ENCODE measurements at places on chromosomes 7 and 10.
A peak's percentile ranks its signal among the peaks of the same experiment; 100 is the strongest.

GRCh38 chr10:6228647-6229046 is 25.9 kb downstream of the PFKFB3 start:
- H3K4me1 ChIP-seq: no peaks in the 10 kb centered on the region
- no peak overlapping the region for H3K27ac ChIP-seq
- no peak overlapping the region for H3K4me3 ChIP-seq

DNA sequence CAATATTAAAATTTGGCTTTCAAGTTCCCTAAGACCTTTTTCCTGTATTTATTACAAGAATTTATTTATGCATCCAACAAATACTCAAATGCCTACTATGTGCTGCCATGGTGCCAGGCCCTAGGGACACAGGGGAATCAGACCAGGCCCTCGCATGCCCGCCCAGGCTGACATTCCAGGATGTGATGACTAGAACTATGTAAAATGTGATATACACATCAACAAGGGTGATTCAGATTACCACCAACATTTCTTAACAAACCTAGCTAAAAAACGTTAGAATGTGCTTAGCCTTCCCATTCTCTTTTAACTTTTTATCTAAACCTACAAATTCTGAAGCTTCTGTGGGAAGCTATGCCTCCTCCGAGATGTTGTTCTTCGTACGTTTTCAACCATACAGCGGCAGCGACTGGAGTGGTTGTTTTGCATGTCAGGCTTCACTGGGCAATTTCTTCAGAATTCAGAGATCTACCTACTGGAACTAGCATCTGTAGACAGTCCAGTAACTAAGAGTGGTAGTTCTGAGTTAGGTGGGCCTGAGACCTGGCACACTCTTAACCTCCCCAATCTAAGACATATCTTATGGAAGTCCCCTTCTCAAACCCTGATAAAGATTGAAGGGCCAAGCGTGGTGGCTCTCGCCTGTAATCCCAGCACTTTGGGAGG is 22.1 kb downstream of the GNA12 start:
- DNase-seq: no peak
- H3K27me3 ChIP-seq: no peaks in the 10 kb centered on the region
- H3K4me1 ChIP-seq: peaks cover 48% of the 10 kb centered on the region
- no peaks in the 10 kb centered on the region for H3K36me3 ChIP-seq
- no peak overlapping the region for H3K27ac ChIP-seq

DNA sequence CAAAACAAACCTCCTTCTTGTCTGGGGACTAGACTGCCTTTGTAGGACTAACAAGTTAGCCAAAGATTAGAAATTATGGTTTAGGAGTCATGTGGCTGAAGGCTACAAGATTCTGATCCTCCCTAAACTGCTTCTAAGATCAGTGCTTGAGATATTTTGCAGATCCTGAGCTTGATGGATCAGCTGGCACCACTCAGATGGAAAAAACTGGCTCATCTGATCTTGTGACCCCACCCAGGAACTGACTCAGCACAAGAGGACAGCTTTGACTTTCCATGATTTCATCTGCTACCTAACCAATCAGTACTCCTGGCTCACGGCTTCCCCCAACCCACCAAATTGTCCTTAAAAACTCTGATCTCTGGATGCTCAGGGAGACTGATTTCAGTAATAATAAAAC is 271.5 kb upstream of the TAC1 start:
- H3K4me1 ChIP-seq: no peaks in the 10 kb centered on the region
- H3K4me3 ChIP-seq: no peak overlapping the region
- H3K36me3 ChIP-seq: no peaks in the 10 kb centered on the region
- peaks cover 2% of the 10 kb centered on the region for H3K27me3 ChIP-seq
- no peak for DNase-seq

DNA sequence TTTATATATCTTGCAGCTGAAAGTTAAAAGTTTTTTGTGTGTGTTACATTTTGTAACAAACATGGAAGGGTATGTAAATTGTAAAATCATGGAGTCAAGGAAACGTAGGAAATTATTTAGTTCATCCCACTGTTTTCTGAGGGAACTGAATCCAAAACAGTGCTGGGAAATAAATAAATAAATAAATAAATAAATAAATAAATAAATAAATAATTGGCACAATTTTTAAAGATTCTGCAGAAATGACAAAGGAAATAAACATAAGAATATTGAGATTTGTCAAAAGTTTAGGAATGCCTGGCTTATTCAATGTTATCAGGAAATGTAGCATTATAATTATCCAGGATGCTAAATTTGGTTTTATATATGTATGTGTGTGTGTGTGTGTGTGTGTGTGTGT is 91.4 kb upstream of the AGBL3 start:
- H3K27ac ChIP-seq: no peak overlapping the region
- peaks cover 18% of the 10 kb centered on the region for H3K27me3 ChIP-seq

- no peak overlapping the region for H3K27ac ChIP-seq
- DNase-seq: no peak
- H3K27me3 ChIP-seq: peaks cover 3% of the 10 kb centered on the region
- H3K36me3 ChIP-seq: no peaks in the 10 kb centered on the region
- H3K4me1 ChIP-seq: peaks cover 4% of the 10 kb centered on the region
These were observed 110.9 kb downstream of the ADARB2 start for GRCh38 chr10:1626410-1626809.

DNA sequence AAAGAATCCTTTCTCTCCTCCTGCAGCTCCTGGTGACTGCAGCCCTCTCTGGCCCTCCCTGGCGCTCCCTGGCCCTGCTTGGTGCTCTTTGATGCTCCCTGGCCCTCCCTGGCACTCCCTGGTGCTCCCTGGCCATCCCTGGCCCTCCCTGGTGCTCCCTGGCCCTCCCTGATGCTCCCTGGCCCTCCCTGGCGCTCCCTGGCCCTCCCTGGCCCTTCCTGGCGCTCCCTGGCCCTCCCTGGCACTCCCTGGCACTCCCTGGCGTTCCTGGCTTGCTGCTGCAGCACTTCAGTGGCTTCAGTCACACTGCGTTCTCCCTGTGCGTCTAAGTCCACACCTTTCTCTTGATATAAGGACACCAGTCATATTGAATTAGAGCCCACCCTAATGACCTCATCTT is 15.2 kb upstream of the FGFR2 start:
- H3K27me3 ChIP-seq: peaks cover 11% of the 10 kb centered on the region
- no peak overlapping the region for H3K27ac ChIP-seq
- no peaks in the 10 kb centered on the region for H3K4me1 ChIP-seq

- no peak overlapping the region for H3K4me3 ChIP-seq
- H3K27me3 ChIP-seq: peaks cover 33% of the 10 kb centered on the region
- H3K27ac ChIP-seq: no peak overlapping the region
- peak; percentile 71 for DNase-seq
- H3K36me3 ChIP-seq: no peaks in the 10 kb centered on the region
These were observed 90.8 kb downstream of the CHN2 start for GRCh38 chr7:29285444-29285793.

GRCh38 chr7:43769281-43769680 is 10.8 kb downstream of the BLVRA start:
- H3K27me3 ChIP-seq: no peaks in the 10 kb centered on the region
- no peak overlapping the region for H3K4me3 ChIP-seq
- no peak for DNase-seq
- peaks cover 12% of the 10 kb centered on the region for H3K4me1 ChIP-seq

GRCh38 chr10:118595598-118596425 is at the start of gene PRLHR:
Gene PRLHR (minus strand): TSS chr10:118595648. CDS start chr10:118595244, 404 bp downstream.
- peak; percentile 37 for DNase-seq
- peaks cover 52% of the 10 kb centered on the region for H3K27me3 ChIP-seq
- H3K4me3 ChIP-seq: no peak within 1 kb of the TSS
- H3K36me3 ChIP-seq: peaks cover 2% of the 10 kb centered on the region
- H3K4me1 ChIP-seq: peaks cover 12% of the 10 kb centered on the region

DNA sequence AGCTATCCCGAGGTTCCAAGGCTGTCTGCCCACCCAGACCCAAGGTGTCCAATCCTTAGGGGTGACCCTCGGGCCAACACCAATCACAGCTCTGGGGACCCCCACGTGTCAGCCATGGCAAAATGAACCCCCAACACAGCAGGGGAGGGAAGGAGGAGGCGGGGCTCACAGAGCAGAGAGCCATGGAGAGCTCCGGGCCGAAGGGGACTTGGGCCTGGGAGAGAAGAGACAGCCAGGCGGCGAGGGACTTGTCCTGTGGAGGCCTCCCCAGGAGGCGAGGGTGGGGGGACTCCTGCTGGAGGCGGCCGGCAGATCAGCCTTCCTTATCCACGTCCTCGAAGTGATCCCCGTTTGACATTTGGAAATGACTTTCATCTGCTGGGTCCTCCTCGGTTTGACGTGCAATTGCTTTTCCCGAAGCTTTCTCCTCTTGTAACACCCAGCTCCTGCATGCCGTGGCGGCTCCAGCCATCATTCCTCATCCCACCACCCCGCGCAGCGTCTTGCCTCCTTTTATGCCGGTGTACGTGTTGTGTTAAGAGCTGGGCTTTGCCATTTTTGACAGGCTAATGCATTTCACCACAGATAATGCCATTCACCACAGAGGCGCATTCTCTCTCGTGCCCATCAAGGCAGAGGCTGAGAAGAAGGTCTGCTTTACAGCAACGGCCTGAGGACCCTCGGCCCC is 337.4 kb downstream of the DNAJB6 start:
- no peak overlapping the region for H3K4me3 ChIP-seq
- no peak overlapping the region for H3K27ac ChIP-seq
- H3K27me3 ChIP-seq: peaks cover 36% of the 10 kb centered on the region
- H3K4me1 ChIP-seq: peaks cover 14% of the 10 kb centered on the region
- no peaks in the 10 kb centered on the region for H3K36me3 ChIP-seq

DNA sequence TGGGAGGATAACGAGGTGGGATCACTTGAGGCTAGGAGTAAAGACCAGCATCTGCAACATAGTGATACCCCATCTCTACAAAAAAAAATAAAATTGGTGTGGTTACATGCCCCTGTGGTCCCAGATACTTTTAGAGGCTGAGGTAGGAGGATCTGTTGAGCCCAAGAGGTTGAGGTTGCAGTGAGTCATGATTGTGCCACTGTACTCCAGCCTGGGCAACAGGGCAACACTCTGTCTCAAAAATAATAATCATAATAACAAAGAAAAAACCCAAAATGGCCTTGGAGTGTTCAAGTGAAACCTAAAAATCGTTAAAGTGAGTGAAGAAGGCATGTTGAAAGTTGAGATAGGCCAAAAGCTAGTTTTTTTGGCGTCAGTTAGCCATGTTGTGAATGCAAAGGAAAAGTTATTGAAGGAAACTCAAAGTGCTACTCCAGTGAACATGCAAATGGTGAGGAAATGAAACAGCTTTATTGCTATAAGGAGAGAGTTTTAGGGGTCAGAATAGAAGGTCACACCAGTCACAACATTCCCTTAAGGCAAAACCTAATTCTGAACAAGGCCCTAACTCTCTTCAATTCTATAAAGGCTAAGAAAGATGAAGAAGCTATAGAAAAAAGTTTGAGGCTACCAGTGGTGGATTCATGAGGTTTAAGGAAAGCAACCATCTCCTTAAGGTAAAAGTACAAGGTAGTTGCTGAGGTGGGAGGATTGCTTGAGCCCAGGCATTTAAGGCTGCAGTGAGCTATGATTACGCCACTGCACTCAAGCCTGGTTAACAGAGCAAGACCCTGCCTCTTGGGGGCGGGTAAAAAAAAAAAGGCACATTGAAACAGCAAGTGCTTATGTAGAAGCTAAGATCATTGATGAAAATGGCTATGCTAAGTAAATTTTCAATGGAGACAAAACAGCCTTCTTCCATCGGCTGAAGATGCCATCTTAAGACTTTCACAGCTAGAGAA is 45.4 kb upstream of the STOX1 start:
- H3K4me3 ChIP-seq: no peak overlapping the region
- H3K36me3 ChIP-seq: peaks cover 58% of the 10 kb centered on the region
- DNase-seq: no peak
- H3K27ac ChIP-seq: peak overlapping the region; percentile 58

- no peaks in the 10 kb centered on the region for H3K36me3 ChIP-seq
- H3K4me1 ChIP-seq: peaks cover 19% of the 10 kb centered on the region
- peaks cover 5% of the 10 kb centered on the region for H3K27me3 ChIP-seq
- DNase-seq: no peak
These were observed 98.9 kb downstream of the USP6NL start for GRCh38 chr10:11512596-11512995.

DNA sequence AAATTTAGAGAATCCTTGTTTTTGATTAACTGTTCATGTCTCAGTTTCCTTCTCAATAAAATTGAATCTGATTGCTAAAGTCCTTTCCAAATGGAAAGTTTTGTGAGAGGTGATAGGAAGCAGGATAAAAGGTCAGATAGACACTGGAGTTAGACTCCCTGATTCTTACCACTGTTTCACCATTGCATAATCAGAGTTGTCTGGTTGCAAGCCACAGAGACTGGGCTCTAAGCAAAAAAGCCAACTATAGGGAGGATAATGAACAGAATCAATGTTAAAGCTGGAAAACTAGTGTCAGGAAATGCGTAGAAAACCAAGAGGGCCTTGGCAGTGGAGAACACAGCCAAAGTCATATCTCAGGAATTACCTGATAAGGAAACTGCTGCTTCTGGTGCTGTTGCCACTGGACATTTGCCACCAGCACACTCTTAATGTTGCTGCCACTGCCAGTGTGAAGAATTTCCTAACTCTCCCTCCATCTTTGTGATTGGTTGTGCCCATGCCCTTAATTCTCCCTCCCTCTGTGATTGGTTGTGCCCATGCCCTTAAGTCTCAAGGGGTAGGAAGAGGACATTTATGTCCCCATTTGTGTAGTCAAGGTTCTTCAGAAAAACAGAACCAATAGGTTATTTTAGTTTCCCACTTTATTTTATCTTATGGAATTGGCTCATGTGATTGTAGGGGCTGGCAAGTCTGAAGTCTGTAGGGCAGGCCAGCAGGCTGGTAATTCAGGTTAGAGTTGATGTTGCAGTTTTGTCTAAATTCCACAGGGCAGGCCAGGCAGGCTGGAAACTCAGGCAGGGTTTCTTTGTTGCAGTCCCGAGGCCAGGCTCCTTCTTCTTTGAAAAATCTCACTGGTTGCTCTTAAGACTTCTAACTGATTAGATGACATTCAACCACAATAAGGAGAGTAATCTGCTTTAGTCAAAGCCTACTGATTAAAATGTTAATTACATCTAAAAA is 639.0 kb downstream of the REEP3 start:
- H3K27ac ChIP-seq: no peak overlapping the region
- no peak for DNase-seq
- no peaks in the 10 kb centered on the region for H3K36me3 ChIP-seq

DNA sequence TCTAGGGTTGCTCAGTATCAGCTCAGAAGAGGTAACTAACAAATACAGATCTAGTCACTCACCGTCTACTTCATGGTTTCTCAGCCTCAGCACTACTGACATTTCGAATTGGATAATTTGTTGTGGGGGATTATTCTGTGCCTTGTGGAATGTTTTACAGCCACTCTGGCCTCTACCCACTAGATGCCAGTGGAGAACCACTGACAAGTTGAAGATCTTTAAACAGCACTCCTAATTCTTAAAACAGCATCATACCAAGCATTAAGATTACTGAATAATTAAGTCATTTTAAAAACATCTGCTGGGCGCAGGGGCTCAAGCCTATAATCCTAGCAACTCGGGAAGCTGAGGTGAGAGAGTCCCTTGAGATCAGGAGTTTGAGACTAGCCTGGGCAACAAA is 82.6 kb downstream of the UPF2 start:
- H3K4me3 ChIP-seq: no peak overlapping the region
- H3K4me1 ChIP-seq: no peaks in the 10 kb centered on the region
- no peak overlapping the region for H3K27ac ChIP-seq

GRCh38 chr10:95728526-95728925 is 27.4 kb upstream of the ENTPD1 start:
- no peak overlapping the region for H3K27ac ChIP-seq
- no peaks in the 10 kb centered on the region for H3K36me3 ChIP-seq
- H3K27me3 ChIP-seq: peaks cover 16% of the 10 kb centered on the region
- DNase-seq: no peak
- H3K4me3 ChIP-seq: no peak overlapping the region
- no peaks in the 10 kb centered on the region for H3K4me1 ChIP-seq

GRCh38 chr7:99083068-99083651 is 60.7 kb downstream of the SMURF1 start:
- H3K36me3 ChIP-seq: peaks cover 10% of the 10 kb centered on the region
- H3K4me1 ChIP-seq: peaks cover 17% of the 10 kb centered on the region
- H3K27ac ChIP-seq: no peak overlapping the region
- no peak for DNase-seq

Data from activated CD4-positive, alpha-beta T cell treated with anti-CD3 and anti-CD28 coated beads for 36 hours (primary cell).